ENCODE measurements at places on chromosomes 7 and 10.
A peak's percentile ranks its signal among the peaks of the same experiment; 100 is the strongest.

DNA sequence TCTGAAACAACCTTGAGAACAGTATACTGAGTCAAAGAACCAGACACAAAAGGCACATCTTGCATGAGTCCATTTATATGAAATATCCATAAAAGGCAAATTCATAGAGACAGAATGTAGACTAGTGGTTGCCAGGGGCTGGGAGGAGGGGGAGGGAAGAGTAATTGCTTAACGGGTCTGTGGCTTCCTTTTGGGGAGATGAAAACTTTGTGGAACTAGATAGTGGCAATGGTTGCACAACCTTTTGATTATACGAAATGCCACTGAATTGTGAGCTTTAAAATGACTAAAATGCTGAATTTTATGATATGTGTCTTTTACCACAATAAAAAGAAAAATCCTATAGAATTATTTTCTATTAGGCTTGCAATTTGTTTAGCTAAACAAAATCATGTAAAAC, 16.8 kb downstream of the ADRB1 start:
- DNase-seq: no peak

GRCh38 chr10:14171336-14171735, 159.4 kb downstream of the FRMD4A start:
- DNase-seq: no peak

DNA sequence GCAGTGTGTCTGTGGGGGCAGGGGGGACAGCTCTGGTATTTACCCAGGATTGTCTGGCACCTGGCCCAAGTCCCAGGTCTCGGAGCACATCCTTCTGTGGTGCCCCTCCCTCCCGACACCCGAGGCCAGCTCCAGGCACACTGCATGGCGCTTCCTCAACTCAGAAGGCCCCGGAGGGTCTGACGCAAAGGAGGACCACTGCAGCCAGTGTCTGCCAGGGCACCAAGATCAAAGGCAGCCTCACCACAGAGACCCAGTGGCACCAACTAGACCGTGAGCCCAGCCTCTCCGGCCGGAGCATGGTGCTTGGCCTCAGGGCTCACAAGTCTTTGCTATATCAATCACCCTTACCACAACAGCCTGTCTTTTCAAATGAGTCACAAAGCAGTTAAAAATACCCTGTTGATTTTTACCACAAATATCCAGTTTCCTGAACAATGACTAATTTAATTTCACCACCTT, 99.3 kb upstream of the DDC start:
- DNase-seq: peak; percentile 55

DNA sequence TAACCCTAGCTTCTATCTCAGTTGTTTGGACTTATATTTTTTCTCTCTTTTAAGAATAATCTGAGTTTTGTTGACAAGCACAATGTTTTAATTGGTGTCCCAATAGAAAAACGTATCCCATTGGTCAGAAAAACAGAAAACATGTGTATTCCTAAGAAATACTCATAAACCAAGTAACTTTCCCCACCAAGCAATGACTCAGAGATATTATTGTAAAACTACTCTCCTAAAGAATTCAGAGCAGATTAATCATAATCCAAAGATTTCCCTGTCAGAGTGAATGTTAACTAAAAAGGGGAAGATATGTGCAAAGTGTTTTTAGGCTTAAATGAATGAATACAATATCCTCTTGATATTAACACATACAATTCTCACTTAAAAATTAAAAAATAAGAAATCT, 29.4 kb upstream of the MBL2 start:
- DNase-seq: peak; percentile 39

DNA sequence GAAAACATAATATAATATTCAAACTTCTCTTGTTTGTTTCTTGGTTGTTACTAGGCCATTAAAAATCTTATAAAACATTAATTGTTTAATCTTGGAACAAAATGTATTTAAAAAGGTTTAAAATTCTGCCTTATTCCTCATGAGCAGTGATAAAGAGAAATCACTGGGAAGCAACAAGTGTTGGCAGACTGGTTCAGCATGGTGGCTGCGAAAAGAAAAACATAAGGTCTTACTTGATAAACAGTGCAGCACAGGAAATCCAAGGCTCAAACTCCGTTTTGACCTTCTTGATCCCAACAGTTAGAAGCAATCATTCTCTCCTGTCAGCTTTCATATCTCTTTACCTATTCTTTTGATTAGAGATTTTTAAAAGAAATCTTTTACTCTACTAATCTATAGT, 530.8 kb downstream of the CNTNAP2 start:
- DNase-seq: no peak

DNA sequence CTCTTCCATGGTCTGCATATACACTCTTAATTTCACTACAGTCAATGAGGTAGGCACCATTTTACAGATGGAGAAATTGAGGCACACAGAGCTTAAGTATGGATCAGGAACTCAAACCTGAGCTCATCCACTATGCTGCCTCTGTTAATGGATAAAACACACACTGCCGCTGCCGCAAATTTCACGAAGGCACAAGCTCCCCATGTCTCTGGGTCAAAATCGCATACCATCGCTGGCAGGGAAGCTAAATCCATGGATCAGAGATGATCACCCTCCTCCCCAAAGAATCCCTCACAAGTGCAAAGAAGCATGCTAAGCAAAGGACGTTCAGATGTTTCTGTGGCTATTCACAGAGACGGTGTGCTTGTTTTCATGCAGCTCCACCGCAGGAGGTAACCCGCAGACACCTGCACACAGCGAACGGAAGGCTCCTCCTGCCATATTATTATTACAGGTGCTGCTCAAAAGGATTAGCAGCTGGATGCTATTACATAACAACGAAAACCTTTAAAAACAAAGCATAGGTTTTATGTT, 109.3 kb downstream of the UBE2H start:
- no peak for DNase-seq

DNA sequence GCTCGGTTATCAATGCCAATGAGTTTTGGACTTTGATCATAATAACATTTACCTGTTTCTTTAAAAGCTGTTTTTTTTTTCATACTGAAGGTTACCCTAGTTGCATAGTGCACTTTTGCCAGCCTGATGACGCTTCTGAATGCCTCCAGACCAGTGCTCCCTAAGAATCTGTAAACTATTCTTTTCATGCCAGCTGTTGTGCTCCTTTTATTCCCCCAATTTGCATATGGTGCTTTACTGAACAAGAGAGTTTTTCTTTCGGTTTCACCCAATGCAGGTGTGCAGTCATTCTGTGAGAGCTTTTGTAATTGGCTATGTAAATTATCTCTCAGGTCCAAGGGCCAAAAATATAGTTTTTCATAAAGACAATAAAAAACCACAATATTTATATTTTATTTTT, 48.1 kb upstream of the GLCCI1 start:
- no peak for DNase-seq

- DNase-seq: no peak
Observed at GRCh38 chr10:35554036-35554435, 51.1 kb upstream of the GJD4 start.

DNA sequence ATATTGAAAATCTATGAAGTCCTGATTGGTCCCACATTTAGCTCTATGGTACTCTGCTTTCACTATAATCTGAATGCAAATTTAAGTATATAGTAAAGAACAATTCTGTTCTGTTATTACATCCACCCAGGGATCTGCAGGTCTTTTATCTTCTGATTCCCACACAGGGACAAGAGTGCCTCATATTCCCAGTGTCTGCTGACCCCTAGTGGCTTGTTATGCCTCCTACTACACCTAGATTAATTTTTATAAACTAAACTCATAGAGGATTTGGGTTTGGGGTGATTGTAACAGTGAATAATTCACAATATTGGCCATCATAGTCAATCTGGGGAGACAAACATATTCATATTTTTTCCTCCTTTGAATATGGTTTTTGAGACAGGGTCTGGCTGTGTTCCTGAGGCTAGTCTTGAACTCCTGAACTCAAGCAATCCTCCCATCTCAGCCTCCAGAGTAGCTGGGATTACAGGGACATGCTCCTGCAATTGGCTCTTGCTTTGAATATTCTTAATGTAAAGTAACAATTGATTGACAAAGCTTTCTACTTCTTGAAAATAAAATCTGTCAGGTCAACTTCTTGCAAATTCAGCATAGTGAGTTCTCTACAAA, 282.1 kb downstream of the KCND2 start:
- DNase-seq: peak; percentile 72

- no peak for DNase-seq
Observed at GRCh38 chr10:26503911-26504310, 65.8 kb downstream of the APBB1IP start.

GRCh38 chr7:132116369-132116768, 459.9 kb downstream of the PLXNA4 start:
- DNase-seq: no peak

DNA sequence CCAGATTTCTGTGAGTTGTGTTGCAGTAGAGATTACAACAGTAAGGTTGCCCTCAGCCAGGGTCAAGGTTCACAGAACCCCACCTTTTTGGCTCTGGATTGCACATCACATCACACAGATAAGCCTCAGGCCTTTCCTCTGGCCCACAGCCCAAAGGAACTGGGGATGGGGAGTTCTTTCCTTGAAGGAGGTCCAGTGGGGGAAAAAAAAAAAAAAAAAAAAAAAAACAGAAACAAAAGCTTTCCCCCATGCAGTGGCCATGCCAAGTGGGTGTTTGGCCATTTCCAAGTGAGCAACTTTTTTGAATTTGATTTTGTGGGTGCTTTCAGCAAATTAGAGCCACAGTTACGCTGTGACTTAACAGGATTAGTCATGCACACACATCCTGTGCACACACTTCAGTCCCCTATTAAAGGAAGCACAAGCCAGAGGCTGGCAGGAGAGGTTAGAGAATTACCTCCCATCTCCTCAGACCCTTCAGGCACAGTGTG, 79.3 kb upstream of the NANOS1 start:
- peak; percentile 41 for DNase-seq

DNA sequence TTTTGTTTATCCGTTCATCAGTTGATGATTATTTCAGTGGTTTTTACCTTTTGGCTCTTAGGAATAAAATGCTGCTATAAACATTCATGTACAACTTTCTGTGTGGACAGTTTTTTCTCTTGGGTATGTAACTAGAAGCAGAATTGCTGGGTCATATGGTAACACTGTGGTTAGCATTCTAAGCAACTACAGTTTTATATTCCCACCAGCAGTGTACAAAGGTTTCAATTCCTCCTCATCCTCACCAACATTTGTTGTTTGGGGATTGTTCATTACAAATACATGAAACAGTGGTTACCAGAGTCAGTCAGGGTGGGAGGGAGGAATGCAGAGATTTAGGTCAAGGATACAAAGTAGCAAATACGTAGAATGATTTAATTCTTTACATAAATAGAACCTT, 97.0 kb downstream of the NPSR1 start:
- no peak for DNase-seq

DNA sequence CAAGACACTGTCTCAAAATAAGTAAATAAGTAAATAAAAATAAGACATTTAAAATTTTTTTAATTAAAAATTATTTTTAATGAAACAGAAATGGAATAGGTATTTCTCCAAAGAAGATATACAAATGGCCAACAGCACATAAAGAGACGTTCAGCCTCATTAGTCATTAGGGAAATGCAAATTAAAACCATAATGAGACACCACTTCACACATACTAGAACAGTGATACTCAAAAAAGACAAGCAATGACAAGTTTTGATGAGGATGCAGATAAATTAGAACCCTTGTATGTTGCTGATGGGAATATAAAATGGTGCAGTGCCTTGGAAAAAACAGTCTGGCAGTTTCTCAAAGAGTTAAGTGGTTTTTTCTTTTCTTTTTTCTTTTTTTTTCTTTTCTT, 26.5 kb upstream of the C10orf67 start:
- no peak for DNase-seq

DNA sequence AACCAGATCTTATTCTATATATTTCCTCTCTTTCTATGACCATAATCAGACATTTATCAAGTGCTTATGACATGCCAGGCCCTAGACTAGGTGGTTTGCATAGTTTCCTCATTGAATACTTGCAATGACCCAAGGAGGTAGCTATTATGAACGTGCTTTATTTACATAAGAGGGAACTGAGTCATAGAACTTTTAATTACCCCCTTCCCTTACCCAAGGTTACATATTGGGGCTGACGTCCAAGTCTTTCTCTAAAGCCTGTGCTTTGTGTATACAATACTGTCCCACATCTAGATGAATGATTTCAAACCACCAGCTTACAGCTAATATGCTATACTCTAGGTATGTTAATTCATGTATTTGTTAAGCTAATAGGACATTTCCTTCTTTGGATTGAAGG, 91.9 kb upstream of the NPY start:
- peak; percentile 8 for DNase-seq

DNA sequence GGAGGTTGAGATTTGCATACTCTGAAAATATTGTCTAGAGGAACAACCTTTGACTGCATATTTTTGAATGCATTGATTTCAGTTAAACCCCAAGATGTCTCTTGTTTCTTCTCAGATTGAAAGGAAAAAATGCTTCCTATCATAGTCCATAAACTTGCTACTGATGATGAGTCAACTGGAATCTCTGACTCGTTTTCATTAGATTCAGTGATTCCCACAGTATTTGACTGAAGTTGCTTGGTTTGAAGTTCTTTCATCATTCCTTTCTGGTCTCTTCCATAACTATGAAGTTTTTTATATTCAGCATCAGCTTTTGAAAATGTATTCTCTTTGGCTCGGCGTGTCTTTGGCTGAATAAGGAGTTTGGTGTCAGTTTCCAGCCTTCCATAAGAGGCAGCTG, 10.7 kb downstream of the PEX1 start:
- peak; percentile 2 for DNase-seq

DNA sequence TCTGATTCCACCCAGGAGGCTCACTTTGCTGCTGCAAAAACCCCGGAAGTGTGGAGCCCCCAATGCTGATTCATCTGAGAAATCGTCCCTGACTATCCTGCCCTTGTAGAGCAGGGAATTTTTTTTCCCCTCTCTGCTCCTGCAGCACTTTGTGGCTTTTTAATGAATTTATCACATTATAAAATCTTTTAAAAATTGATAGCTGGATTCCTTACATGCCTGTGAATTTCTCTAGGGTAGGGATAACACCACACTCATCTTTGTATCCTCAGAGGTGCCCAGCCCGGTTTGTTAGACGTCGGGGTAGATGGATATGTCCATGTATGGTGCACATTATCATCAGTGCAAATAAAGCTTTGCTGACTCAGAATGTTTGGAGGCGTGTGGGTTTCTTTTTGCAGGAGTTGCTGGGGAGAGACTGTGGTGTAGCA, 185.7 kb downstream of the STK31 start:
- peak; percentile 13 for DNase-seq

GRCh38 chr10:100163704-100164621, 21.9 kb downstream of the ERLIN1 start:
- DNase-seq: peak; percentile 29

GRCh38 chr10:94218493-94219183, 144.1 kb downstream of the NOC3L start:
- DNase-seq: no peak

DNA sequence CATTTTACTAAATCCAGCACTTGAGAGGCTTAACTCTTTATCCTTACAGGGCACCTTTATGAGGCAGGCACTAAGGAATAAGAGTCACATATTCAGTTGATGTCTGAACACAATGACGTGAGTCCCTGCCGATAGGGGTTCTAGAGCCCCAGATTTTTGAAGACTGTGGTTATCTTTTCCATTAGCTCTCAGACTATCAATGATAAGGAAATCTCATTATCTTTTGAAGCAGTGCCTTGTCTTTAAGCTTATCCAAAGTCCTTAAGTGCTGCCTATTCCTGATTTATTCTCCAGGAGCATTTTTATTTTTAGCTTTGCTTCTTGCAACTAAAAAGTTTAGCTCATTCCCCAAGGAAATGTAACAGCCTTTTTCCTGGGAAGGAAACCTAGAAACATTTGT, 444.1 kb upstream of the LRRN3 start:
- no peak for DNase-seq

All from fibroblast of pulmonary artery (primary cell).